Psoas muscle (tissue), 8 donors: ENCODE measurements at places on chromosomes 2 and 18.
A peak's percentile ranks its signal among the peaks of the same experiment; 100 is the strongest.

GRCh38 chr2:67841711-67842110 lies 221.1 kb downstream of the C1D start:
- no peak for DNase-seq

- no peak for DNase-seq
These were observed 880.3 kb upstream of the ACVR2A start for GRCh38 chr2:146964494-146964893.

DNA sequence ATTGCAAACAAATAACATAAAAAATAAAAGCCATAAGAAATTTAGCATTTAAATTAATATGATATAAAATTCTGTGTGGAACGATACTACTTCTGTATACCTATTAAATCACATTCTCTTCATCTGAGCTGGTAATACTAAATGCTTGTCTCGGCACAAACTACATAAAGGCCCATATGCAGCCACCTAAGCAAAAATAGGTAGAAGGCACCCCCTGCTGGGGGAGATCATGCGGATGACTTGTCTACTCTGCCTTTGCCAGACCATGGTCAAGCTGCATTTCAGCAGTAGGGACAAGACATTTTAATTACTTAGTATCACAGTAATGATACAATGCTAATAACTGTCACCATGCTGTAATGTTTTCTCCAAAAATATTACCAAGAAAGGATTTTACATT lies 108.0 kb downstream of the CDH19 start:
- DNase-seq, result peak; percentile 20

DNA sequence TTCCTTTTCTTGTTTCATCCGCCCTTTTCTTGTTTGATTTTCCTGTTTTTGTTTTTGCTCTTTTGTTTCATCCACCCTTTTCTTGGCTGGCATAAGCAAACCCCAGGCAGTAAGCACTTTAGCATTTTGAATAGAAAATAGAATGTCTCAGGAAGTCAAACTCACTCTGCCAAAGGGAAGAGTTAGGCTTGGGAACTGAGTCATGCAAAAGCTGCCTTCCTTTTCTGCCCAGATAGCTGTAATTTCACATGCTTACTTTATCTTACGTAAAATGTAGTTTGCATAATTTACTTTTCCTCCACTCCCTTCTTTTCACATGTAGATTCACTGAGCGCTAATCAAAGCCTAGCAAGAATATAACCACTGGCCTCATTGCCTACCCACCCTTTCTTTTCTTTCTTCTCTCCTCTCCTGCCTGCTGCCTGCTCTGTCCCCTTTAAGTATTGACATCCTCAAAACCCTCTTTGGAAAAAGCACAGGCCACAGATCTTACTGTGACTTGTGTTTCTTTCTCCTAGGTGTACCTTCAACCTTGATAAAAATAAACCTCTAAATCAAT lies 48.4 kb downstream of the CNGA3 start:
- DNase-seq, result no peak

DNA sequence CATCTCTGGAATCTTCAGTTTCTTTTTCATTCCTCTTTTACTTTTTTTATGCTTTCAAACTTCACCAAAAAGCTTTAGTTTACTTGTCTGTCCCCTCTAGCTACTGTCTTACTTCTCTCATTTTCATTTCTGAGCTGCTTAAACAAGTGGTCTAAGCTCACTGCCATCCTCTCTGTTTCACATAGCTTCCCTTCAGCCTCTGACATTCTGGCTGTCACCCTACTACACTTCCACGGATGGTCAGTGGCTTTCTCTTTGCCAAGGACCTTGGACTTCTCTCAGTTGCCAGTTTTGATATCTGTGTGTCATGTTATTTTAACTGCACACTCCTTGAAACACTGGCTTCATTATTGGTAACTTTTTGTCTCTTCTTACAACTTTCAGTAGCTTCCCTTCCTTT lies 176.1 kb downstream of the IKZF2 start:
- no peak for DNase-seq

DNA sequence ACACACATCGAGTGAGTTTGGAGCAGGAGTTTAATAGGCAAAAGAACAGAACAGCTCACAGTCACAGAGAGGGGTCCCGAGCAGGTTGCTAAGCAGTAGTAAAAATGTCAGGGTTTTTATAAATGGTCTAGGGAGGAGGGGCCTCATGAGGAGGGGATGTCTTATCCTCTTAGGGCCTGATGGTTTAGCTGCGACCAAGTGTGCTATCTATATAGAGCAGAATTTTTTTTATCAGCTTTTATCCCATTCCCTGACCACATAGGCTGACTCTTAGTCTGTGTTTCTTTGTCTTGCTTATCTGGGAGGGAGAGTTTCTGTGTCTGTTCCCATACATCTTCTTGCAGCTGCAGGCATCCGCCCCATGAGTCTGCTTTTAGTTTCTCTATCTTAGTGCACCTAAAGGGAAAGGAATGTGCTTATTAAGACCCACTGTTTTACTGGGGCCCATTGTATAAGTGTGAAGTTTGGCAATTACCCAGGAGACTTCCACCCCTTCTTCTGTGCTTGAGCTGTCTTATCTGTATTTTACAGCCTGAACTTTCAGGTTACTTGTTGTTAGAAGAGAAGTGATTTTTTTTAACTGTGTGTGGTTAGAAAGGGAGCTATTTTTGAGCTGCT lies 30.4 kb upstream of the GMCL1 start:
- no peak for DNase-seq

- DNase-seq, result no peak
These were observed 30.8 kb downstream of the COBLL1 start for GRCh38 chr2:164810843-164811242.

- no peak for DNase-seq
These were observed 66.1 kb upstream of the CDCA7 start for GRCh38 chr2:173288561-173288960.

- DNase-seq, result no peak
These were observed 75.9 kb downstream of the DNMT3A start for GRCh38 chr2:25265802-25266201.

- DNase-seq, result no peak
These were observed 3.7 kb upstream of the GAD1 start for GRCh38 chr2:170812710-170813600.

DNA sequence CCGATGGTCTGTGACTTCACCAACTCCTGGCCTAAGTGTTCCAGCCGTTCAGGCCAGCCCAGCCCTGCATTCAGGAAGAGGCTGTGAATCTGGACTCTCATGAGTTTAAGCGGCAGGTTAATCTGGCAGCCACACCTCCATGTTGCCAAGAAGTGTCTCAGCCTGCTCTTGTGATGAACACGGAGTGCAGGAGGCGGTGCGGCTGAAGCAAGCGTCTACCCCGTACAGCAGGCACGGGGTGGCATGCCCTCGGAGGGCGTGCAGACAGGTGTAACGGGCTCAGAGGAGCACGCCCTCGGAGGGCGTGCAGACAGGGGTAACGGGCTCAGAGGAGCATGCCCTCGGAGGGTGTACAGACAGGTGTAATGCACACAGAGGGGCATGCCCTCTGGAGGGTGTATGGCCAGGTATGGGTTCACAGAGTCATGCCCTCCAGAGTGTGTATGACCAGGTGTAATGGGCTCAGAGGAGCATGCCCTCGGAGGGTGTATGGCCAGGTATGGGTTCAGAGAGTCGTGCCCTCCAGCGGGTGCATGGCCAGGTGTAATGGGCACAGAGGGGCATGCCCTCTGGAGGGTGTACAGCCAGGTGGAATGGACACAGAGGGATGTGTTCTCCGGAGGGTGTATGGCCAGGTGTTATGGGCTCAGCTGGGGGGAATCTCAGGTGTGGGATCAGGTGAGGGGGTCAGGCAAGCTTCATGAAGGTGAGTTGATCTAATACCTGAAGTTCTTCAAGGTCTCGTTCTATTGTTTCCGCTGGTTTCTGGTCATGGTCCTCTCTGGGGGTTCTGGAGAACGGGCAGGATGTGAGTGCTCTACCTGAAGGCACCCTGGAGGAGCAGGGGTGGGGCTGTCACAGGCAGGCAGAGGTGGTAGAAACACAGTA lies 22.6 kb downstream of the CROCC2 start:
- DNase-seq, result no peak

- no peak for DNase-seq
These were observed 174.7 kb downstream of the MTX2 start for GRCh38 chr2:176443946-176444345.

DNA sequence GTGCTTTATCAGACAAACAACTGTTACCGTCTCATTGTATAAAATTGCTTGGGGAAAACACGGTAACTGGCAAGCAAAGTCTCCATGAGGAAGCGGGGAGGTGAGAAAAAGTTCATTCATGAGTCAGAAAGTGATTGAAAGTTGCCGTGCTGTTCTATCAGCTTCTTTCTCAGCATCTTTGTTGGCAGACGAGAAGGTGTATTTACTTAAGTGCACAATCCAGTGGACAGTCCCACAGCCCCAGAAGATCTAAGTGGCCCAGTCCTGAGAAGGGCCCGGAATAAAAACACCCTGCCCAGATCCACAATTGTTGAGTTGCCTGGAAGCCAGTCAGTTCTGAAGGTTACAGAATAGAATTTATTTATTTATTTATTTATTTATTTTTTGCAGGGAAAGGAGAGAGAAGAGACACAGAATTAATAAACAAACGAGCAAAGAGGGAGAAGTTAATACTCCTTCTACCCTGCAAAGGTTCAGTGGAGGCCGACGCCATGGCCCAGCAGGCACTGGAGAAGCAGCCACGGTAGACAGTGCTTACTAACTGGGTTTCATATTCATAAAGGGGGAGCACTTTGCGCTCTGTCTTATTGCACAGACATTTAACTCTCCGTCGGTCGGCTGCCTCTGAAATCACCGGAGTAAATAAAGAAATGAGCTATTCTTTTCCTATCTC lies 676.0 kb upstream of the SALL3 start:
- no peak for DNase-seq

DNA sequence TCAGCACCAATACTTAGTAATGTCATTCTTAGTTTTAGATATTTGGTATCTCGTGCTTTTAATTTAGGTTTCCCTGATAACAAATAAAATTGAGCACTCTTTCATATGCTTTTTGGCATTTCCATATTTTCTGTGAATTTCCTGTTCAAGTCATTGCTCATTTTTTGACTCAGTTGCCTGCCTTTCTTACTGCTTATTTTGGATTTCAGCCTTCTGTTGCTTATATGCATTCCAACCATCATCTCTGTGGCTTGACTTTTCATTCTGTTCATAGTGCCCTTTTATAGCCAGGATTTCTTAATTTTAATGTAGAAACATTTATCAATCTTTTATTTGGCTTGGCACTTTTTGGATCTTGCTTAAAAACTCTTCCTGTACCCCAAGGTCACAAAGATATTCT lies 14.5 kb upstream of the KIF3C start:
- no peak for DNase-seq

DNA sequence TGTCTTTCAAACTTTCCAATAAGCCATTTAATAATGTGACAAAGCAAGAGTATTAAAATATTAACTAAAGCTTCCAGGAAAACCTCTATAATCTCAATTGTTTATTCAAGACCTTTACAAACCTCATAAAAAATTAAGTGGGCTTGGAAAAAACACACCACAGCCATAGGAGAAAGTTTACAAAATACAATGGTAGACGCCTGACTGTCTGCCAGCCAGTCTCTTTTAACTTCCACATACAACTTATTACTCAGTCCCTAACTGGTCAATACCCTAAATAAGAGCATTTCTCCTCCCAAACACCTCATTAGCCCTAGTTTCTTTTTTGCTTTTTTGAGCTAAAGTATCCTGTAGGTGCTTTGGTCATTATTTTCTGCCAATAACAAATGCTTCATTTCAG lies 247.4 kb upstream of the CYP26B1 start:
- no peak for DNase-seq

- no peak for DNase-seq
These were observed 109.8 kb downstream of the FAM210A start for GRCh38 chr18:13616525-13617035.

DNA sequence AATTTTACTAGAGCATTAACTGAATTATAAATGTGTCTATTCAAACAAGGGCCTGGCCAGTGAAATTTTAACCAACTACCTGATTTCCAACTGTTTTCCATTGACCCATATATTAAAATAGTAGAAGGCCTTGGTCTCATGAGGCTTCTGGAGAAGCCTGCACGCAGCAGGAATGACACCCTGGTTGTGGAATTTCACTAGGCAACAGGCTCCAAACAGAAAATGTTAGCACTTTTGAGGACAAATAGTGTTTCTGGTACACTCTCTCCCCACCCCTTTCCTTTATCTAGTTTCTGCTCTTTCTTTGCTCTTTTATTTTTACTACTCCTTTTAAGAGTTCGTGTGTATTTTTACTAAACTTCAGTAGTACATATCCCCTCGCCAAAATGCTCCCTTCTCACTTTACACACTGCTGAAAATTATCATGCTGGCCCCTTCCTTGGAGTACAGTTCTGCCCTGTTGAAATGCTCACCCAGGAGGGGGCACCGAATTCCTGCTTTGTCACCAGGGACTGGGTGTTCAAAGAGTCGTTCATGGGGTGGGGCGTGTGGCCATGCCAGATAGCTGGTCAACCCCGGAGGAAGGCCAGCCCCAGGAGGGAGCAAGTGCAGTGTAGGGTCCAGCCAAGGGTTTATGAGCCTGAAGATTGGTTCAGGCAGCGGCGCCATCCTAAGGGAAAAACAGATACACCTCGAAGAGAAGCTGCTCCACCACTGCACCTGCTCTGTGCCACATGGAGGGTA lies 22.1 kb upstream of the COL6A3 start:
- no peak for DNase-seq

DNA sequence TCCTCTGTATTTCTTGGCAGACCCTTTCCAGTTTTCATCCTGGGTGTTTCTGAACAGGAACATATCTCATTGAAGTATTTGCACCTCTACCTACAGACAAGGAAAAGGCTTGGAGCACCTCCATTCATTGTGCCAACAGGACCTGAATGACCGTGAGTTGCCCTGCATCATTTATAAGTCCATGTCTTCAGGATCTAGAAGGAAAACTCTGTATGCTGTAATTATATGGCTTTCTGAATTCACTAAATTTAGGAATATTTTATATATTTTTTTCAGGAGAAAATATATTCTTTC lies 402.3 kb upstream of the SLC14A2 start:
- no peak for DNase-seq

DNA sequence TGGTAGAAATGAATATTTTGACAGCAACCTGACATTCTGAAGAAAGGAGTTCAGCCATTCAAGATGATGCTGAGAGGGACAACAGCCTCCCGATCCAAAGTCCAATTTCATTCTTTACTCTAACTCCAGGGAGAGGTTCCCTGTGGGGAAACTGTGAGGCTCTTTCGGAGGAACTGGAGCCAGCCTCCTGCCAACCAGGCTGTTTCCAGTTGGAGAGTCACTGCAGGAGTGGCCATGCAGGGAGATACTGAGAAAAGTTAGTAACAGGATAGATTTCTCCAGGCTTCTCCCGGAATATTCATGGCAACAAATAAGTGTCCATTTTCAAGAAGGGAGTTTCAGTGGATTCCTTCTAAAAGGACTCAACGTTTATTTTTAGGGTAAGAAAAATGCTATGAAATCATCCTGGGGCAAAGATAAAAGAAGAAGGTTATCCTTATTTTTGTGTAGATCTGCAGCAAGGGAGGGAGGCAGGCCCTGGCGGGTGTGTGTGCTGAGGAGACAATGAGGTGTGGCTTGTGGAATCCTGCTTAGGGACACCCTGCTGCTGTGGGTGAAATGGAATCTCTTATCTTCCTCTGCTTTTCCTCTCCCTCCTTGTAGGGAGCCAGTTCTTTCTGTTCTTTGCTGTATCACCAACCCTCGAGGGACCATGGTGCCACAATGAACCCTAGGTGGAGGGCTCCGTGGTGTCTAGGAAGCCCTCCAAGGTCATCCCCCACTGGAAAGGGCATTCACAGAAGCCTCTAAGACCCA lies 18.1 kb downstream of the KLHL14 start:
- no peak for DNase-seq

GRCh38 chr2:128755695-128756364 lies 437.2 kb upstream of the HS6ST1 start:
- DNase-seq, result no peak
